Osteocyte (in vitro differentiated cells): ENCODE measurements at places on chromosomes 12 and 14. TPM values are rescaled to one million over a fixed set of nuclear protein-coding genes. Genes with fewer than 3 reads are reported as not detected.

DNA sequence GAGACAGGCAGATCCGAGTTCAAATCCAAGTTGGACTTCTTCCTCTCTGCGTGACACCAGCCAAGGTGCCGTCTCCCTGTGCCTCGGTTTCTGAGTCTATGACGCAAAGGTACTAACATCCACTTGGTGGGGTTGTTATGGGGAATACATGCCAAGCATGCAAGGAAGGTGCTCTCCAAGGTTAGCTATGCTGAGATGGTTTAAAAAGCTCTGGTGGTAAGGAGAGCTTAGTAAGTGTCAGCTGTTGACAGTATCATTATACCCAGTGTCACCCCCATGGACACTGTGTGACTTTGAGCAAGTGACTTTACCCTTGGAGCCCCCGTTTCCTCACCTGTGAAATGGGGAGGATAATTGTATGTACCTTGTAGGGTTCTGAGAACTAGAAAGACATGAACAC, 22.2 kb downstream of the MMAB start:
- DNase-seq, result no peak
- no peak overlapping the region for H3K27ac ChIP-seq
- no peaks in the 10 kb centered on the region for H3K36me3 ChIP-seq
- H3K27me3 ChIP-seq, result peaks cover 16% of the 10 kb centered on the region
- H3K4me3 ChIP-seq, result no peak overlapping the region
- H3K4me1 ChIP-seq, result no peaks in the 10 kb centered on the region

- H3K27me3 ChIP-seq, result no peaks in the 10 kb centered on the region
- H3K4me1 ChIP-seq, result no peaks in the 10 kb centered on the region
- no peaks in the 10 kb centered on the region for H3K36me3 ChIP-seq
- H3K4me3 ChIP-seq, result no peak overlapping the region
- peak; percentile 63 for DNase-seq
- no peak overlapping the region for H3K27ac ChIP-seq
Measured at GRCh38 chr14:96629082-96629481, 126.9 kb downstream of the PAPOLA start.

- peak overlapping the region; percentile 44 for H3K27ac ChIP-seq
- H3K4me3 ChIP-seq, result no peak overlapping the region
Measured at GRCh38 chr12:130787445-130788410, 51.3 kb downstream of the STX2 start.

- H3K4me3 ChIP-seq, result no peak overlapping the region
- H3K27ac ChIP-seq, result peak overlapping the region; percentile 100
- H3K36me3 ChIP-seq, result peaks cover 3% of the 10 kb centered on the region
- no peaks in the 10 kb centered on the region for H3K27me3 ChIP-seq
Measured at GRCh38 chr12:52183544-52183910, 8.3 kb downstream of the KRT80 start.

DNA sequence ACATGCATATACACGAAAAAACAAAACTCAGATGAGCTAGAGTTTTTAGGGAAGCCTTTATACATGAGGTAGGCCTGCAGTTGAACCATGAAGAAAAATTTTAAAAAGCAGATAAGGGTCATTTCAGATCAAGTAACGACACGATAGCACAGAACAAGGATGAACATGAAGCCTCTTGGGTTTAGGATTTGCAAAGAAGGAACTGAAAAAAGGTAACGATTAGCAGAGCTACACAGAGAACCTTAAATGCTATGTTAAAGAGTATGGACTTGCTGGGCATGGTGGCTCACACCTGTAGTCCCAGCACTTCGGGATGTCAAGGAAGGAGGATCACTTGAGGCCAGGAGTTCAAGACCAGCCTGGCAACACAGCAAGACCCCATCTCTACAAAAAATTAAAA, 96.1 kb upstream of the HECTD1 start:
- peaks cover 45% of the 10 kb centered on the region for H3K36me3 ChIP-seq
- H3K27ac ChIP-seq, result no peak overlapping the region
- no peaks in the 10 kb centered on the region for H3K4me1 ChIP-seq

DNA sequence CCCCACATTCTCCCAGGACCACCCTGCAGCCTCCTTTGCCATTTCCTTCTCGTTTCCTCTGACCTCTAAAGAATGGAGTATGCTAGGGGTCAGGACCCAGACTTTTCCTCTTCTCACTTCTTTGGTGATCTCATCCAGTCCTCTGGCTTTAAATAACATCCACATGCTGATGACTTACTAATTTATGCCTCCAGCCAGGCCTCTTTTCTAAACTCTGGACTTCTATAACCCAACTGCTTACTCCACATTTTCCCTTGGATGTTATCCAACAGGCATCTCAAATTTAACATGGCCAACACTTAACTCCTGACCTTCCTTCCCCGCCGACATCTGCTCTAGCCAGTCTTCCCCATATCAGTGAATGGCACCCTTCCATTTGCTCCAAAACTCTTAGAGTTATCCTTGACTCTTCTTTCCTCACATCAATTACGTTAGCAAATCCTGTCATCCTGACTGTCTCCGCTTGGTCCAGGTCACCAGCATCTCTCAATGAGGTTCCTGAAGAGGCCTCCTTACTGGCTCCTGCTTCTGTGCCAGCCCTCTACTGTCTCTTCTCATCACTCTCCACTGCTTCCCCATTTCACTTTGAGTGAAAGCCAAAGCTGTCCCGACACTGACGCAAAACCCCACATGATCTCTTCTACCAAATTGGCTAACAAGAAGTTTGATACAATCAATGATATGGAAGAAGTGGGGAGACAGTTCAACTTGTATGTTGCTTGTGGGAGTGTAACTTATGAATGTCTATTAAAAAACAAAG, 42.7 kb downstream of the TMBIM6 start:
- peak overlapping the region; percentile 73 for H3K27ac ChIP-seq
- peaks cover 15% of the 10 kb centered on the region for H3K27me3 ChIP-seq
- no peak overlapping the region for H3K4me3 ChIP-seq
- no peak for DNase-seq
- peaks cover 3% of the 10 kb centered on the region for H3K36me3 ChIP-seq

Gene KLRD1
- 0.03 and 0.37 TPM in 2 replicates for total RNA-seq

Gene POLE2
- 4.1 and 4.8 TPM in 2 replicates for total RNA-seq

Gene PLEKHD1
- 0.08 and 0.10 TPM in 2 replicates for total RNA-seq

Gene TSPAN8
- total RNA-seq, result 0.38 TPM in 1 of 2 replicates, not detected in the other
